Natural killer cell (primary cell): ENCODE measurements at places on chromosomes 16 and 17. TPM values are rescaled to one million over a fixed set of nuclear protein-coding genes. Genes with fewer than 3 reads are reported as not detected.

Gene TSPOAP1
- 176 TPM for total RNA-seq

Gene SCNN1G
- total RNA-seq, result not detected

Gene OTOP3
- total RNA-seq, result not detected

Gene USP43
- total RNA-seq, result 9.3 TPM

Gene KRT24
- not detected for total RNA-seq

Gene ODAD4
- total RNA-seq, result 2.9 TPM

Gene MT4
- not detected for total RNA-seq

Gene JUP
- 2.0 TPM for total RNA-seq

Gene AANAT
- not detected for total RNA-seq

Gene HOXB13
- total RNA-seq, result not detected

Gene EVI2A
- total RNA-seq, result 32.4 TPM

Gene TAC4
- total RNA-seq, result not detected

Gene TBC1D3I
- 1.3 TPM for total RNA-seq
